ENCODE measurements at places on chromosomes 5 and 9.

- no peak for DNase-seq
Measured at GRCh38 chr5:77777281-77777892, 1.2 kb upstream of the TBCA start.

DNA sequence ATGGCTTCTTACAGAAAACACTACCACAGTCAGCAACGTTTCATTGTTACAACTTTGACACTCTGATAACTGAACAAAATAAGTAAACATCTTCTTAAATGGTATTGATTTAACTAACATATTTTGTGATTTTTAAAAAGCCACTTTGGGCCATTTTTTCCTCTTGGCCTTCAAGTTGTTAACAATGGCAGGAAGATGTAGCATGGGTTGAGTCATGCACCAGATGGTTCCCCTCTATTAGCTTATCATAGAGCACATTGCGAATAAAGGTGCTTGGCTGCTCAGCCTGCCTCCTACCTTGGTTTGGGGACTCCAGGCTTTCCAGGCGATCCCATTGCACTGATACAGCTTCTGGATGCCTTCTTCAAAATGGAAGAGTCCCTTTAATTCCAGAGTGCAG, 24.1 kb upstream of the CER1 start:
- DNase-seq, result no peak

- DNase-seq, result no peak
Measured at GRCh38 chr5:170429014-170429413, 39.8 kb upstream of the KCNMB1 start.

DNA sequence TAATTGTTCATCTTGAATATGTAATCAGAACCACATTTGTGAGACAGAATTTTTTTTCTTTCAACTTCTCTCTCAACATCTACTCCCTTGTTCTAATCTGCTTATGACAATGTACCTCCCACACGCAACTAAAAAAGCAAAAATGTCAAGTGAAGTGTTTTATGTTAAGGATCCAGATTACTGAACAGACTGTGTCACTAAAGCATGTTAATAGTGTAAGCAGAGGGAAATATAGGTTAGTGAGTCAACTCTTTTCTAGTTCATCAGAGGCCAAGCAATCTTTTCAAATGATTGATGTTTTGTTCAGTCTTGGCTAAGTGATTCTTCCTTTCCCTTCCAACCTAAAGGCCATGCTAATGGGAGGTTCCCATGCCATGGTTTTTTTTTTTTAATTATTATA, 34.7 kb upstream of the IDNK start:
- no peak for DNase-seq

DNA sequence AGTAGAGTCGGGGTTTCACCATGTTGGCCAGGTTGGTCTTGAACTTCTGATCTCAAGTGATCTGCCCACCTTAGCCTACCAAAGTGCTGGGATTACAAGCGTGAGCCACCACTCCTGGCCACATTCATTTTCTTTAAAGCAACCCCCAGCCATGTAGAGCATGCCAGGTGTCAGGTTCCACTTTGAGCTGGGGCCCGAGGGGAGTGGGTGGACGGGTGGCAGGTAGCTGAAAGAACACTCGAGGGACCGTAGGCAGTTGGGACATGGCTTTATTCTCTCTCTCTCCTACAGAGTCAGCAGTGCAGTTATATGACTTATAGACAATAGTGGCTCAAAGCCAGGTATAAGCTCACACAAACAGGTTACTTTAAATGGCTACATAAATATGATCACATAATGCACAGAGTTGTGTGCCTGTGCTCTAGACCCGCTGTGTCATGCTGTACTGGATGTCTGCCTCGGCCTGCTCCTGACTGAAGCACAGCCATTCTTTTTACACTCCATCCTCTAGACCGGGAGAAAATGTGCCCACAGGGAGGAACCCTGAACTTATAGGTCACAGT, 60.5 kb upstream of the FAM120A start:
- no peak for DNase-seq

DNA sequence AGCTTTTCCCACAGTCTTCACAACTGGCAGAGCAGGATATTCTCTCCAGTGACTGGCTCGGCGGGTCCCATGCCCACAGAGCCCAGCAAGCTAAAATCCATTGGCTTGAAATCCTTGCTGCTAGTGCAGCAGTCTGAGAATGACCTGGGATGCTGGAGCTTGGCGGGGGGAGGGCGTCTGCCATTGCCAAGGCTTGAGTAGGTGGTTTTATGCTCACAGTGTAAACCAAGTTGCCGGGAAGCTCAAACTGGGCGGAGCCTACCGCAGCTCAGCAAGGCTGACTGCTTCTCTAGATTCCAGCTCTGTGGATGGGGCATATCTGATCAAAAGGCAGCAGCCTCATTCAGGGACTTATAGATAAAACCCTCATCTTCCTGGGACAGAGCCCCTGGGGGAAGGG, 194.1 kb downstream of the CCDC171 start:
- DNase-seq, result no peak

- no peak for DNase-seq
Measured at GRCh38 chr5:109935833-109936490, 246.2 kb downstream of the MAN2A1 start.

GRCh38 chr5:157292599-157292998, 26.7 kb downstream of the CYFIP2 start:
- DNase-seq, result no peak

DNA sequence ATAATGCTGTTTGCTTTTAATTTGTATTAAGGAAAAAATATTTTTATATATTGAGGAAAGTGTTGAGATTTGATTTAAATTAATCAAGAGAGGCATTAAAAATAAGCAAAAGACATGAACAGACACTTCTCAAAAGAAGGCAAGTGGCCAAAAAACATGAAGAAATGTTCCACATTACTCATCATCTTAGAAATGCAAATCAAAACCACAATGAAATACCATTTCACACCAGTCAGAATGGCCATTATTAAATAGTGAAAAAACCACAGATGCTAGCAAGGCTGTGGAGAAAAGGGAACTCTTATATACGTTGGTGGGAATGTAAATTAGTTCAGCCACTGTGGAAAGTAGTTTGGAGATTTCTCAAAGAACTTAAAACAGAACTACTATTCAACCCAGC, 45.9 kb downstream of the RANBP17 start:
- no peak for DNase-seq

GRCh38 chr9:636931-637591, 204.4 kb upstream of the DMRT1 start:
- no peak for DNase-seq

GRCh38 chr9:121449786-121450185, 49.9 kb downstream of the GGTA1 start:
- no peak for DNase-seq
